ENCODE measurements at places on chromosomes 2 and 18. TPM values are rescaled to one million over a fixed set of nuclear protein-coding genes. Genes with fewer than 3 reads are reported as not detected.

The PTPRN gene
- total RNA-seq: 1.0 TPM

The CNRIP1 gene
- 38.0 TPM for total RNA-seq

The GALNT3 gene
- 14.0 TPM for total RNA-seq

The SERPINB4 gene
- not detected for total RNA-seq

The LINC00305 gene
- not detected for total RNA-seq

The MEMO1 gene
- total RNA-seq: 56.0 TPM

The TMEFF2 gene
- total RNA-seq: 4.7 TPM

The KLHL14 gene
- total RNA-seq: 1.5 TPM

The DNAJC10 gene
- total RNA-seq: 117 TPM

- DNase-seq: no peak
Observed at GRCh38 chr18:28161608-28162599, 15.0 kb downstream of the CDH2 start.

GRCh38 chr2:178397002-178397605 lies 53.9 kb downstream of the PRKRA start:
- DNase-seq: no peak

DNA sequence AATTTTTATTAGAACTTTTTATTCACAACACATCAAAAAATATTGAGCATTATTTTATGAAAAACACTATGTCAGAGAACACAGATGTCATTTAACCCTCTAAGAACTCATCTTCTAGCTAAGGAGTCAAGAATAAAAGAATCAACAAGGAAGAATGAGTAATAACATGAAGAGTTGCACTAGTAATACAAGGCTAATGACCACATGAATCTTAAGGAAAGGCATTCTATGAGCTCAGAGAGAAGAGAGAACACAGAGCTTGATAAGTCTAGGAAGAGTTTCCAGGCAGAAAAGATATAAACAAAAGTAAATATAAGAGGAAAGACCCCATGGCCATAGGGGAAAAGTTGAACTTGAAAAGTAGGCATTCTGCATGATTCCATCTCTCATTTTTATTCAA lies 166.5 kb downstream of the MAIP1 start:
- DNase-seq: no peak

GRCh38 chr18:45386041-45386655 lies 229.1 kb upstream of the SLC14A2 start:
- DNase-seq: no peak

DNA sequence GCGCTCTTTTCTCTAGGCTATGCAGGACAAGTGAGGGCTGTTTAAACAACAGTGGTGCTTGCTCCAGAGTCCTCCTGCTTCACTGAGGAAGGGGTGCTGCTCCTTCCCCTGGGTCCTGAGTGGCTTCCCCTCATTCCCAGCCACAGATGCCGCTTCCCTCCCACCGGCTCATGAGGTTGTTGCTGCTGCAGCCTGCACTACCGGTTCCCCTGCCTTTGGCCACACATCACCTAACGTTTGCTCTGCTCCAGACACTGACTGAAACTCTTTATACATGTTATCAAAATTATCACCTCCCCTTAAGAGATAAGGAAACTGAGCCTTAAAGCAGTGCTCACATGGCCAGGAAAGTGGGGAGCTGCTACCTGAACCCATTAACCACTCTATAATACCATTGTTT lies 130.8 kb upstream of the LGALSL start:
- DNase-seq: no peak

DNA sequence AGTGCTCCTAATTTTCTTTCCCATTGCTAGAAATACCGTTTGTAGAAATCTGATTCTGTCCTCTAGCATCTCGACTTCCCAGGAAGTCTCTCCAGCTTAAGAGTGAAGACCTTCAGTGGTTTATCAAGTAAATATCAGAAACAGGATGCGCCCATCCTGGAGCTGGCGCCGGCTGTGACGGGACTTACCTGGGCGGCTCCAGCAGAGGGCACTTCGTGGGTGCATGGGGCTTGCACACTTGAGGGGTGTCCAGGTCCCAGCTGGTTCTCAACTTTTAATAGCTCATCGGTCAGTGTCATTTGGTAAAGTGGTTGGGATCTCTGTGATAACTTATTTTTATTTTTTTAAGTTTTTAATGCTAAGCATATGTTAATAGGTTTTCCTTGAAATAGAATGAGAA lies 167.0 kb upstream of the TPO start:
- no peak for DNase-seq

- DNase-seq: no peak
Observed at GRCh38 chr2:215755641-215756345, 257.6 kb downstream of the MREG start.

DNA sequence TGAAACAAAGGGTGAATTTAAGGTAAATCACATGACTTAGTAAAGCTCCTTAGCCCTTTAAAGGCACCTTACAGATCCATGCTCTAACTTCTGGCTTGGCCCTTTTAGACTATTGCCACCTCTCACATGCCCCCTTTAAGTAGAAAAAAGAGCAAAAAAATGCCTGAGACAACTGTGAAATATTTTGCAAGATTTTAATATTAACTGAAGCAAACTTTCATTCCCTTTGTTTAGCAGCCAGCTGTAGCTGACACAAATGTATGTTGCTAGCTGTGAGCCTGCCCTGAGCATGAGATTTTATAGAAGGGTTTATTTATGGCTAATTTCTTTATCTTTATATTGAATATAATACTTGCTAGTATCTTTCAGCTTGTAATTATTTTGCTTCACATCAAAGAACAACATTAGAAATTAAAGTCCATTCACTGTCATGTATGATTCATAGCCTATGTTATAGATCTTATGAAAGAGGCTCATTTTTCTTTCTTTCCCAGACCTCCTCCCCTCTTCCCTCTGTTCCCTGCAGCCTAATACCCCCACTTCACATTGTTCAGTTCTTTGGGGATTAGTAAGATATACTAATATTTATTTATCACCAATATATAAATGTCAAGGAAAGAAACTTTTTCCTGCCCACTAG lies 637.2 kb upstream of the ZEB2 start:
- no peak for DNase-seq

DNA sequence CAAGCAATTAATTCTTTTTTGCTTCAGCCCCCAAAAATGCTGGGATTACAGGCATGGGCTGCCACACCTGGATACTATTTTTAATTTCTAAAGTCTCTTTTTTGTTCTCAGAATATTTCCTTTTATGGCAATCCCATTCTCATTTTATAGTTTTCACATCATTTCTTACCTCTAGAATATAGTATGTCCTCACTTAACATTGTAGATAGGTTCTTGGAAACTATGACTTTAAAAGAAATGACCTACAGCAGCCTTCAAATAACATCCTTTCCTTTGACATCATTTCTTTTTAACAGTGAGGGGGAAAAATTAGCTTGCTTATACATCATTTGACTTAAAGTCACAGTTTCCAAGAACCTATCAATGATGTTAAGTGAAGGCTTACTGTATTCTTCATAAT lies 31.6 kb downstream of the RBBP8 start:
- no peak for DNase-seq

- DNase-seq: no peak
Observed at GRCh38 chr18:53950545-53950944, 273.9 kb downstream of the MBD2 start.

- no peak for DNase-seq
Observed at GRCh38 chr2:12910431-12910830, 193.7 kb downstream of the TRIB2 start.

- no peak for DNase-seq
Observed at GRCh38 chr18:28134774-28135173, 42.2 kb downstream of the CDH2 start.

- no peak for DNase-seq
Observed at GRCh38 chr2:10132596-10132995, 10.1 kb downstream of the RRM2 start.

DNA sequence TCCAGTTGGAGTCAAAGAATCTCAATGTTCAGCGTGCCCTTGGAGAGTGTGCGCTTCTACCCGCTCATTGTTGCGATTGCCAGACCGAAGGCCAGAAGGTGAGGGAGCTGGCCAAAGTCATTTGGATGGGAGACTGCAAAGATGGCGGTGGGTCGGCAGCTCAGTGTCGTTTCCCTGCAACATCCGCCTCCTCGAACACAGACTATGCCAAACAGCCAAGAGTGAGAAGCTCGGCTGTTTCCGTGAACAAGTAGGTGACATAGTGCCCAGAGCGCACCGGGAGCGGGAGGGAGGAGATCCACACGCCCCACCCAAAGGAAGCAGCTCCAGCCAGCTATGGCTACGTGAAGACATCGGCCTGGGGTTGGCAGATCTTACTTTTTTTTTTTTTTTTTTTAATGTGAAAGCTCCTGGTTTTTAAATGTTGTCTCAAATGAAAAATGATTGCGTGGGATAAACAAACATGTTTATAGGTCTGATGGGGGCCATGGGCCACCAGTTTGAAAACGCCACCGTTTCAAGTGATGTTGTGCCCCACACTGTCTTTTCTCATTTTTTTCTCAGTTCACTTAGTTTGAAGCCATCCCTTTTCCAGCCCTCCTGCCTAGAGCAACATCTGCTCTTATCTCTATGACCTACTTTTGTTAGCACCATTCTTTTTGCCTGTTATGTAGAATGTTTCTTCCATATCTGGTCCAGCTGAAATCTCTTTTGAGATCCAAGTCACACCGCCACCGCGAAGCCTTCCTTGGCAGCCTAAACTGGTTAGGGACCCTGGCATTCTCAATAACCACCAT lies 682.4 kb downstream of the RNF144A start:
- no peak for DNase-seq

DNA sequence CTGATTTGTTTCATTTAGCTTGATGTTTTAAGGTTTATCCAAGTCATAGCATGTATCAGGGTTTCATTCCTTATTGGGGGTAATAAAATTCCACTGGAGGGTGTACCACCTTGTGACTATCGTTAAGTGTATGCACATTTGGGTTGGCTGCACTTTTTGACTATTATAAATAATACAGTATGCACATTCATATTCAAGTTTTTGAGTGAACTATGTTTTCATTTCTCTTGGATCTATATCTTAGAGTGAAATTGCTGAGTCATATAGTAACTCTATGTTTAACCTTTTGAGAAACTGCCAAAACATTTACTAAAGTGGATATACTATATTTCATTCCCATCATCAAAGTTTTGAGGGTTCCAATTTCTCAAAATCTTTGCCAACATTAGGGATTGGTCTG lies 952.7 kb downstream of the TDRD15 start:
- DNase-seq: no peak

DNA sequence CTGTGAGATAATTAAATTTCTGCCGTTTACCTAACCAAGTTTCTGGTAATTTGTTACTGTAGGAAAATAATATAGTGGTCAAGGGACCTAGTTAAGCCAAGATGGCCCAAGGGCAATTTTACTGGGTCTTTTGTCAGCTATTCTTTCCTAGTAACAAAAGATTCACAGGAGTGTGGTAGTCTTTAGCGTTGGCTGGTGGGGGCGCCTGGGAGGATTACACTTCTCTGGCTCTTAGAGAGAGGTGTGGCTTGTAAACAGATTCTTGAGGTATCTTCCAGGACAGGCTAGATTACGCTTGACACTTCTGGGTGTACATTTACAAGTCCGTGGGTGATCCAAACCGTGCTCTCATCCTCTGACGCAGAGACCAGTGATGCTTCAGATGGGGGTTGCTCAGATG lies 3.3 kb upstream of the ACOXL start:
- no peak for DNase-seq

DNA sequence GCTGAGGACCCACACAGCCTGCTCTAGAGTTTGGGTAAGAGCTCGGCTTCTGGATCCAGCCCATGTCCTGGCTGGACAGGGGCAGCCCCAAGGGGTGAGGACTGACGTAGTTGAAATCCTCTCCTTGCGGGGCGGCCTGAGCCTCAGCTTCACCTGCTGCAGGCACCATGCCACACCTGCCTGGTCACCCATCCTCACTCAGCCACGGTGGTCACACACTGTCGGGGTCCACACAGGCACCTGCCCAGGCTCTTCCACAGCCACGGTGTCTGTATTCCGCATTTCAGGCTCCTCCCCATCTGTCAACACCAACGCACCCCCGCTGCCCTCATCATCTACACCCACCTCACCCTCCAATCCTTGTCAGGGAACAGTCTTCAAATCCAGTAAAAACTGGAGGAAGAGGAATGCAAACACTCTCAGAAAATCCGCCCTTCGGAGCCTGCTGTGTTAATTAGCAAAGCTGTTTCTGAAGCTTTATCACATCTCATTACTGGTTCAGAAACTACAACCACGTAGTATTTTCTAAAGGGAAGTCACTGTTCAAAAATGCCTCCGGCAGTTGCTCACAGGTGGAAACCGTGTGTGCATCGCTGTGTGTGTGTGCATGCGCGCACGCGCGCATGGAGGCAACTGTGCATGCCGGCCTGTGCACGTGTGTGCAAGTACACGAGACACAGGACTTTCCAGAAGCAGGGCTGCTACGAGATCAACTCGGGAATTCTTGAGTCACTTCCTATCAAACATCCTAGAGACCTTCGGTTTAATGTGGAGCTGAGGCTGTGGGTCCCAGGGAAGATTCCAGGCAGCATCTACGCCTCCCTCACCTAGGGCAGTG lies 38.2 kb downstream of the SLC66A2 start:
- no peak for DNase-seq

GRCh38 chr18:80172056-80172455 lies 63.0 kb downstream of the ADNP2 start:
- DNase-seq: no peak

DNA sequence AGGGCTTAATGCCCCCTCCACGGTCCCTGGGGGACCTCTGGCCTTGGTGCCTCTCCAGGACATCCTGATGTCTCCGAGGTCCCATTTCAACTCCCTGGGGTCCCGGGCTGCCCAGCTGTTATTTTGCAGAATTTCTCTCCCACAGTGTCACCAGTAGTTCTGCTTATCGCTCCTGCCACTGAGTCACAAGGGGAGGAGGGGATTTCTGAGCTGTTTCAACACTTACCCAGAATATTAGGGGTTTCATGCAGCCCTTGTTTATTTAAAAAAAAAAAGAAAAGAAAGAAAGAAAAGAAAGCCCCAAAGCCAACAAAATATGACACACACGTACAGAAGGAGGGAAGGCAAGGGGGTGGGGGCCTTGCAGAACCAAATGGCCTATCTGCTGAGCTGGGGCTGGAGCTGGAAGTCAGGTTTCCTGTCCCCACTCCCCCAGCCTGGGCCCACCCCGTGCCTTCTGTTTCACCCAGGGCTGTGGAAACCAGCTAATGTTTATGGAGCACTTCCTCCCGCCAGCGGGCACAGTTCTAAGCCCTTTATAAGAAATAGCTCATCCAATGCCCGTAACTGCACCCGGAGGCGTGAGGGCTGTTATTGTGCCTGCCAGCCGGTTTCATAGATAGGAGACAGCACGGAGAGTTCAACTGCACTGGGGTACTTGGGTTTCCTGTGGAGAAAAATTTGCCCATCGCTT lies 8.4 kb upstream of the ARID5A start:
- no peak for DNase-seq

Measured in urinary bladder (tissue), 4 donors.